ENCODE measurements at places on chromosomes 7 and 10. TPM values are rescaled to one million over a fixed set of nuclear protein-coding genes. Genes with fewer than 3 reads are reported as not detected.
A peak's percentile ranks its signal among the peaks of the same experiment; 100 is the strongest.

Gene ARHGEF5
- total RNA-seq: 5.5 TPM

Gene SMO
- 9.8 TPM for total RNA-seq

Gene C7orf33
- total RNA-seq: not detected

Gene CYP3A5
- 7.5 TPM for total RNA-seq

Gene GDF10
- total RNA-seq: 5.4 TPM

Gene HOXA5
- 12.1 TPM for total RNA-seq

Gene DNAJC30
- total RNA-seq: 3.3 TPM

Gene OIT3
- not detected for total RNA-seq

Gene EPHB6
- total RNA-seq: 13.6 TPM

Gene ZNF248
- total RNA-seq: 44.2 TPM

DNA sequence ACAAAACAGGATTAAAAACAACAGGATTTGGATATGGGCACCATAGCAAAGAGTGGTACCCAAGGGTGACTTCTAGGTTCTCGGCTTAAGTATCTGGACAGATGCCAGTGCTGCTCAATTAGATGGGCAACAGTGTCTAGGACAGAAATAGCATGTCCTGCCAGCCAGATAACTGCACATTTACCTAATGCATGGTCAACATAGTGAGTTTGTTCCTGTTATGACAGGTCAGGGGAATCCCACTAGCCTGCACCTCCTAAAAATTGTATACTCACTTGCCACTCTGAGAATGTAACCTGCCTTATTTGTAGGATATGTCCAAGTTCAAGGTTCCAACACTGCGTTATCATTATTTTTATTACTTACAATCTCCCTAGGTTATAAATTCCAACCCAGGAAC is 471.7 kb downstream of the GRM8 start:
- no peak overlapping the region for H3K27ac ChIP-seq
- H3K4me3 ChIP-seq: no peak overlapping the region
- H3K36me3 ChIP-seq: no peaks in the 10 kb centered on the region
- H3K4me1 ChIP-seq: no peaks in the 10 kb centered on the region

GRCh38 chr10:121600611-121601010 is 2.4 kb upstream of the FGFR2 start:
- no peaks in the 10 kb centered on the region for H3K27me3 ChIP-seq
- H3K27ac ChIP-seq: no peak overlapping the region
- H3K4me3 ChIP-seq: no peak overlapping the region
- no peak for DNase-seq
- H3K4me1 ChIP-seq: no peaks in the 10 kb centered on the region

GRCh38 chr10:61503051-61503450 is 49.9 kb upstream of the TMEM26 start:
- no peaks in the 10 kb centered on the region for H3K27me3 ChIP-seq
- no peak overlapping the region for H3K27ac ChIP-seq
- H3K4me3 ChIP-seq: no peak overlapping the region
- H3K4me1 ChIP-seq: no peaks in the 10 kb centered on the region
- no peaks in the 10 kb centered on the region for H3K36me3 ChIP-seq

GRCh38 chr10:89120931-89121763 is 86.0 kb downstream of the CH25H start:
- no peak overlapping the region for H3K4me3 ChIP-seq
- no peaks in the 10 kb centered on the region for H3K4me1 ChIP-seq
- no peaks in the 10 kb centered on the region for H3K27me3 ChIP-seq
- H3K27ac ChIP-seq: no peak overlapping the region
- DNase-seq: no peak

GRCh38 chr7:138961159-138961558 is 20.0 kb downstream of the KIAA1549 start:
- H3K27me3 ChIP-seq: no peaks in the 10 kb centered on the region
- no peak overlapping the region for H3K4me3 ChIP-seq
- DNase-seq: no peak
- H3K36me3 ChIP-seq: no peaks in the 10 kb centered on the region
- no peak overlapping the region for H3K27ac ChIP-seq

GRCh38 chr10:104622598-104623209 is 18.4 kb upstream of the SORCS3 start:
- no peak for DNase-seq
- H3K27ac ChIP-seq: no peak overlapping the region
- H3K36me3 ChIP-seq: no peaks in the 10 kb centered on the region

DNA sequence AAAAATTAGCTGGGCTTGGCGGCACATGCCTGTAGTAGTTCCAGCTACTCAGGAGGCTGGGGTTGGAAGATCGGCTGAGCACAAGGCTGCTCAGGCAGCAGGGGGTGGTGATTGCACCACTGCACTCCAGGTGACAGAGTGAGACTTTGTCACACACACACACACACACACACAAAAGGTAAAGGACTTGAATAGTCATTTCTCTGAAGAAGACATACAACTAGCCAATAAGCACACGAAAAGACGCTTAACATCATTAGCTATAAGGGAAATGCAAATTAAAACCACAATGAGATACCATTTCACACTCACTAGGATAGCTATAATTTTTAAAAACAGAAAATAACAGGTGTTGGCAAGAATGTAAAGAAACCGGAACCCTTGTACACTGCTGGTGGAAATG is 48.6 kb downstream of the HIP1 start:
- H3K4me3 ChIP-seq: no peak overlapping the region
- no peak for DNase-seq
- peaks cover 5% of the 10 kb centered on the region for H3K27me3 ChIP-seq

DNA sequence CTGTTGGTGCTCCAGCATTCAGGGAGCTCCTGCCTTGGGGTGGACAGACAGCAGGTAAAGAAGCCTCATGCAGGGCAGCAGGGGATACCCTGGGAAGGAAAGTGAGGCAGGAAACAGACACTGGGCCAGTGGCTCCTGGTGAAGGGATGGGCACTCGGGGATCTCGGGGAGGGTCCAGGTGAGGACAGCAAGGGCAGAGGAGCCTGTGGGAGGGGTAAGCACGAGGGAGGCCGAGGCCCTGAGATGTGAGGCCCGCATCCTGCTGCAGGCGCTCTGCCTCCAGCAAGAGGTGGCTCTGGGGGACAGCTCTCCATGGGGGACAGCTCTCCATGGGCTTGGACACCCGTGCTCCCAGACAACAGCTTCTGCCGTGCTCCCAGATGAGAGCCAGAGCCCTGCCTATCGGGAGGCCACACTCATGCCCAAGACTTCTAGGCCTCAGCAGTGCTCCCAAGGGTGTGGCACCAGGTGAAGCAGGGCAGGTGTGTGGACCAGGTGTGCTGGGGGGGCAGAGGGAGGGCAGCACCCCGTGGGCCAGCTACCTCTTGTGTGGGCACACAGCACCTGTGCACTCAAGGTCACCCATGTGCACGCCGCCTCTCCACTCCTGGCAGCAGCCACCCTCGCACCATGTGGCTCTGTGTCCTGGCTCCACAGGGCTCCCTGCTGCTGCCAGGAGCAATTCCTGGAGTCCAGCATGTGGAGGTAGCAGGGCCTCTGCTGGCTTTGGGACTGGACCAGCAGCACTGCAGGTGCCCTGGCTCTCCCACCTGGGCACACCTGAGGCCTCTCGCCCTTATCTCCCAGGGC is 93.6 kb upstream of the INSIG1 start:
- no peak overlapping the region for H3K4me3 ChIP-seq
- H3K4me1 ChIP-seq: peaks cover 6% of the 10 kb centered on the region
- no peak overlapping the region for H3K27ac ChIP-seq
- H3K27me3 ChIP-seq: no peaks in the 10 kb centered on the region
- DNase-seq: peak; percentile 62
- no peaks in the 10 kb centered on the region for H3K36me3 ChIP-seq

DNA sequence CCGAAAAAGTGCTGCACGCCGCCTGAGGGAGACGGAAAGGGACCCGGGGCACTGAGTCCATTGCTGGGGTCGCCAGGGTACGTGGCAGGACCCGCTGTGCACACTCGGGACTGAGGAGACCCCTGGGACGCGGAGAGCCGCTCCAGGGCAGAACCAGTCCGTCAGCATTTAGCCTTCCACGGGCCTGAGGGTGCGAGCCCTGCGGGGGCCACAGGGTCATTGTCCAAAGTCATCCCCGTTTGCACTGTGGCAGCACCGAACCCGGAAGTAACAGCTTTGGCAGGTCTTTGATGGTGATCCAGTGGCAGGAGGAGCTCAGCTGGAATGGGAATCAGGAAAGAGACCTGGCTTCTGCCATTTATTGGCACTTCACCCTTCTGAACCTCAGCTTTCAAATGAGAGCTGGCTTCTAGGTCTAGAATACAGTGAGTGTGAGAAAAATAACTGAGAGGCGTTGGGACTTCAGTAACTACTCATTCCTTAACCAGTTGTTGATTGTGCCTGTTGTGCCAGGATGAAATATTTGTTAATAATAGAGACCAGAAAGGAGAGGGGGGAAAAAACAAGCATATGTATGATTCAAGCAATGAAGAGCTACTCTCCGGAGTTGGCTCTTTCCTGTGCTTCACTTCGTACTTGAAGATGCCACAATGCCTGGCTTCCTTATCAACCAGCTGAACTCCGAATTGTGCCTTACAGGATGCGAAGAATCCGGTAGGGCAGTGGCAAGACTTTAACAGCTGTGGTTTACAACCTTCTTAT is 811 bp upstream of the ARHGAP12 start:
- no peaks in the 10 kb centered on the region for H3K27me3 ChIP-seq
- DNase-seq: peak; percentile 85
- H3K4me1 ChIP-seq: peaks cover 33% of the 10 kb centered on the region
- peak overlapping the region; percentile 79 for H3K4me3 ChIP-seq
- no peaks in the 10 kb centered on the region for H3K36me3 ChIP-seq

GRCh38 chr10:123848564-123849457 is 42.8 kb downstream of the CPXM2 start:
- no peaks in the 10 kb centered on the region for H3K36me3 ChIP-seq
- no peaks in the 10 kb centered on the region for H3K27me3 ChIP-seq
- H3K27ac ChIP-seq: no peak overlapping the region
- no peak overlapping the region for H3K4me3 ChIP-seq
- peaks cover 63% of the 10 kb centered on the region for H3K4me1 ChIP-seq
- no peak for DNase-seq

- no peak overlapping the region for H3K4me3 ChIP-seq
- H3K27ac ChIP-seq: no peak overlapping the region
- no peaks in the 10 kb centered on the region for H3K36me3 ChIP-seq
- no peaks in the 10 kb centered on the region for H3K27me3 ChIP-seq
- no peaks in the 10 kb centered on the region for H3K4me1 ChIP-seq
- no peak for DNase-seq
These were observed 60.7 kb upstream of the EXOC6 start for GRCh38 chr10:92787557-92788152.

DNA sequence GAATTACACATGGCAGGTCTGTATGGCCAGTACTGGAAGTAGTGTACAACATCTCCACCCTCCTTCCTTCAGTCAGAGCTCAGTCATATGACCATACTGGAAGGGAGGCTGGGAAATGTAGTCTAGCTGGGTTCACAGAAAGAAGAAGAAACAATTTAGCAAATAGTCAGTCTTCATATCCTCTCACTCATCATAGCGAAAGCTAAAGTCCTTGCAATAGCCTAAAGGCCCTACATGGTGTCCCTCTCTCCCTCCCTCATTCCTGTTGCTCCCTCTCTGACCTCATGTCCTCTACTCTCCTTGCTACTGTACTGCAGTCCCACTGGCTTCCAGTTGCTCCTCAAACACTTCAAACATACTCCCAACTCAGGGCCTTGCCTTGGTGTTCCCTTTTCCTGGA is 4.3 kb upstream of the CALU start:
- no peak for DNase-seq
- no peak overlapping the region for H3K27ac ChIP-seq
- peaks cover 10% of the 10 kb centered on the region for H3K4me1 ChIP-seq
- no peaks in the 10 kb centered on the region for H3K36me3 ChIP-seq
- no peak overlapping the region for H3K4me3 ChIP-seq

DNA sequence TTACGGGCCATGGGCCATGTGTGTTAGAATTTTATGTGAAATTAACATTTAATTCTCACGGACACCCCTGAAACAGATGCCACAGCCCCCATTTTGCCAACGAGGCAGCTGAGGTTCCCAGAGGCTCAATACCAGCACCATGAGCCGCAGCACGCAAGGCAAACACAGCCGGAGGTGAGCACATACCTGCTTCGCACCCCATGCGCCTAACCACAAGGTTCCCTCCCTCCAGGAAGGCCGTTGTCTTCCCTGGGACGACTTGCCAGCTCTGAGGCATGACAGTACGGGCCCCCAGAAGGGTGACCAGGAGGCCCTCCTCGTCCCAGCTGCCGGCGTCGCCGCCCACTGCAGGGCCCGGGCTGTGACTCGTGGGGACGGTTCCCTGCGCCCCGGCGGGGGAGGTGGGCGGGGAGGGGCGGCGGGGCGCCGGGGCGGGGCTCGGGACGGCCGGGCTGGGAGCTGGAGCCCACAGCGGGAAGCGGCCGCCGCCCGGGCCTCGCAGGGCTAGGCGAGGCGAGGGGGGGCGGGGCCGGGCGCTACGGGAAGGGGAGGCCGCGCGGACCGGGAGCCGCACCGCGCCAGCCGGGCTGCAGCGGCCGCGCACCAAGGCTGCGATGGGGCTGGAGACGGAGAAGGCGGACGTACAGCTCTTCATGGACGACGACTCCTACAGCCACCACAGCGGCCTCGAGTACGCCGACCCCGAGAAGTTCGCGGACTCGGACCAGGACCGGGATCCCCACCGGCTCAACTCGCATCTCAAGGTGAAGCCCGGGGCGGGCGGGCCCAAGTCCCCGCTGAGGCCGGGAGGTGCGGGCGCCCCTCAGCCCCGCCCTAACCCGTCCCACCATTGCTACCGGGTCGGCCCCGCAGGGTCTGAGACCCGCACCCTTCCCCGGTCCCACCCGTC is at the start of gene CAV2:
TSS of gene CAV2 (plus strand) at position 571 of the 910 bp plus-strand sequence. CDS start at position 615, 44 bp downstream.
- H3K27ac ChIP-seq: peak within 1 kb of the TSS; percentile 89
- H3K36me3 ChIP-seq: no peaks in the 10 kb centered on the region
- H3K27me3 ChIP-seq: no peaks in the 10 kb centered on the region
- peak; percentile 81 for DNase-seq

DNA sequence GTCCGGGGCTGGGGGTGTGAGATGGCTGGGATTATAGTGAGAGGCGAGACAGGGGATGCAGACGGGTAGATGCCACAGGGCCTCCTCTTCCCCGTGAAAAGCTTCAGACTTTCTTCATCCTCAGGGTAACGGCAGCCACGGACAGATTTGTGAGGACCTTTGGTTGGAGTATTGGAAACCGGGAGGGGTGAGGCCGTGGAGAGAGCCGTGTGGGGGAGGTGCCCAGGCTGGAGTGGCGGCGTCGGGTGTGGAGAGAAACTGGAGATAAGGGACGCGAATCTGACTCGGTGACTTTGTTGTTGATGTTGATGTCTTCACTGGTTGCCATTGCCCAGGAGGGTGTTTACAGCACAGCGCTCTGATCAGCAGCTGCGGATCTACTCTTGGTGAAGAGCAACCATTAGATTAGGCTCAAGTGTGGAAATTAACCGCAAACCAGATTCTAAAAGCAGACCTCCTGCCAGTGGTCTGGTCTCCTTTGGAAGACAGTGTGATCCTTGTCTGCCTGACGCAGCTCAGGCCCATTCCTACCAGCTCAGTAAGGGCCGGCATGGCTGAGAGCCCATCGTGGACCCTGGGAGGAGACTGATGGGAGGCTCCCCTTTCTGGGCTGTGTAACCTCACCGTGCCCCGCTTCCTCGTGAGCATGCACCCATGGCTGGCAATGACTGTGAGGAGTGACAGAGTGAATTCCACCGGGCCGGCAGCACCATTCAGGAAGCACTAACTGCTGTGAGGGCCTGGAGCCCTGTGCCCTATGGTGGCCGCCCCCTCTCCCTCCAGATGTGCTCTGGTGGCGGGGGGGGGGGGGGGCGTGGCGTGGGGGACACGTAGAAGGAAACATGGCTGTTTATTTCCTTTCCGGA is 90.3 kb downstream of the INPP5A start:
- peaks cover 85% of the 10 kb centered on the region for H3K4me1 ChIP-seq
- no peaks in the 10 kb centered on the region for H3K27me3 ChIP-seq
- H3K27ac ChIP-seq: peak overlapping the region; percentile 98
- peak overlapping the region; percentile 10 for H3K4me3 ChIP-seq
- peak; percentile 89 for DNase-seq
- no peaks in the 10 kb centered on the region for H3K36me3 ChIP-seq

GRCh38 chr10:3689871-3690510 is 95.0 kb downstream of the KLF6 start:
- no peaks in the 10 kb centered on the region for H3K36me3 ChIP-seq
- no peak overlapping the region for H3K27ac ChIP-seq
- DNase-seq: no peak
- no peaks in the 10 kb centered on the region for H3K4me1 ChIP-seq
- H3K27me3 ChIP-seq: no peaks in the 10 kb centered on the region
- H3K4me3 ChIP-seq: no peak overlapping the region
